ENCODE measurements at places on chromosomes 2 and 18.

DNA sequence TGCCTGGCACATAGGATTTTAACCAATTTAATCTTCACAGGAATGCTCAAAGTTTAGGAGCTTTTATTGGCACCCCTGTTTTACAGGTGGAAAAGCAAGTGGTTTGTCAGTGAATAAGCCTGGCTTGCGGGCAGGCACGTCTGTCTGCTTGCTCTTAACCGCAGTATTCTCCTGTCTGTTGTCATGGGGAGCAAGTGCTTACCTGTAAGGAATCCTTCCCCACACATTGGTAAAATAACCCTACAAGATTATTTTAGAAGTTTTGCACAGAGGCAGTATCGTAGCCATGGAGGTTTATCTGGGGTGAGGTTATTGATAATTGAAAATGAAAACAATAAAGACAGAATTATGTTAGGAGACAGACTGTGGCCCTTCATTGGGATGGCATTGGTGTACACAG lies 174.9 kb downstream of the AGAP1 start:
- no peak for DNase-seq

DNA sequence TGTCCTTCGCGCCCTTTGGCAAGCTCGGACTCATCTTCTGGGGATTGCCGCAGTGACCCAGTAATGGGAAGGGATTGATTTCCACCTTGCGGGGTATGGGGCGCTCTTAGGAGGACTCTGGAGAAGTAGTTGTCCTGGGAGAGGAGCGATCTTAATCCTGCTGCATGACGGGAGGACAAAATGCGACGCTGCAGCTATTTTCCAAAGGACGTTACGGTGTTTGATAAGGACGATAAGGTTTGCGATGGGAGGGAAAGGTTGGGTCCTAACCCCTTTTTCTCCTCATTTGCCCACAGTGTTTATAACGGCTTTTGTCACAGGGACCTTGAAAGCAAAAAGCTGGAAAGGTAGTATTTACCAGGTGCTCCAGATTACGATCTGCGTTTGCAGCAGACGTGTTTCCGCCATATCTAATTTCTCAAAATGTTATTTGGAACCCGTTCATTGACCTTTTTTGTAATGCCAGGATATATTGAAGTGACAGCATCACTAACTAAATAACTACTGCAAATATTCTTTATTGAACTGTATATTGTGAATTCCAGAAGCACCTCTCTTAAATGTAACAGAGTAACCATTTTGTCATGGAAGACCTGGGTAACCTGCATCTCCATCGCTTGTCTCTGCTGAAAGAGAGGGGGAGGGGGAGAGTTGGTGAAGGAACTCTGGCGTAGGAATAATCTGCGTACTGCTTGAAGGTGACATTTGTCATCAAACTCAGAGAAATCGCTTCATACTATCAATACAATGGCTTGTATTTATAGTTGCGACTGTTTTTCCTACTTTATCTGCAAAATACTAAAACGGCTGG lies 590 bp downstream of the MDH1 start:
- no peak for DNase-seq

GRCh38 chr2:240925568-240926515 lies 19.7 kb downstream of the CROCC2 start:
- no peak for DNase-seq

DNA sequence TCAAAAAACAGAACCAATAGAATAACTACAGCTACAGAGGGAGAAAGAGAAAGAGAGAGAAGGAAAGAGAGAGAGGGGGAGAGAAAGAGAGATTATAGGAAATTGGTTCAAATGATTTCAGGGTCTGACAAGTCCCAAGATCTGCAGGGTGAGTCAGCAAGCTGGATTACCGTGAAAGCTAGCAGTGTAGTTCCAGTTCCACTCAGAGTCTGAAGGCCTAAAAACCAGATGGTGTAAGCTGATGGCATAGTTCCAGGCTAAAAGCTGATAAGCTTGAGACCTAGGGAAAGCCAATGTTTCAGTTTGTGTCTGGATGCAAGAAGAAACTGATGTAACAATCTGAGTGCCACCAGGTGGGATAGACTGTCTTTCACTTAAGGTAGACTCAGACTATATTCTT lies 397.7 kb downstream of the TRIB2 start:
- peak; percentile 8 for DNase-seq

GRCh38 chr18:68172842-68173549 lies 541.9 kb downstream of the TMX3 start:
- no peak for DNase-seq

DNA sequence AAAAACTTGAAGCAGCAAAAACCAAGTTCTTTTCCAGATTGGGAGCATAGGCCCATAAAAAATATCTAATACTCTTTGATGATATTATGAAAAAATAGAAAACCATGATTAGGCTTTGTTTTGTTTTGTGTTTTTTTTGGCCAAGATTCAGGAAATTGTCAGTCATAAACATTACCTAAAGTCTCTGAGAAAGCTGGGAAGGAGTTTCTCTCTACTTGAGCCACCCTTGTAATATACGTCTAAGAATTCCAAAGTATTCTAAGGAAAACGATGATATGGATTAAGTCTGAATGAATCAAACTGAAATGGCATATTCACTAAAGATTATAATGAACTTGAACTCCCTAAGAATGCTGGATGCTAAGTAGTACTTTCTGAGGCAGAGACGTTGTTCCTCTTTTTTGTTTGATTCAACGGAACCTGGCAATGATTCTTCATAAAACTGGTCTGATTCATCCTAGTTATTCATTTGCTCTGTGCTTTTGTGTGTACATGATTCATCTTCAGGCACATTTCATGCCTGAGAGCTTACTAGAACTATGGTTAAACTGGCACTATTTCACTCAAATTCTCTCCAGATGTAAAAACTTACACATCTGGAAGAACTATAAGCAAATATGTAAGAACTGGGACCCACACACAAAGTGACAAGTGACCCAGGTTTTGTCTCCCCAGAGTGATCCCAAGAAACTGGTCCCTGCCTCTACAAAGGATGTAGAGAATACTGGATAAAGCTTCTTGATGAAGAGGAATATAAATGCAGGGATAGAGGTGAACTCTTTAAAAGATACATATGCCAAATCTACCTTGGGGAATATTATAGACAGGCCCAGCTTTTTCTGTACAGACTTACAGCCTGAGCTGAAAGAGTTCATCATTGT lies 159.7 kb downstream of the DOCK10 start:
- no peak for DNase-seq

GRCh38 chr2:111057721-111058120 lies 63.0 kb upstream of the BCL2L11 start:
- DNase-seq, result no peak

DNA sequence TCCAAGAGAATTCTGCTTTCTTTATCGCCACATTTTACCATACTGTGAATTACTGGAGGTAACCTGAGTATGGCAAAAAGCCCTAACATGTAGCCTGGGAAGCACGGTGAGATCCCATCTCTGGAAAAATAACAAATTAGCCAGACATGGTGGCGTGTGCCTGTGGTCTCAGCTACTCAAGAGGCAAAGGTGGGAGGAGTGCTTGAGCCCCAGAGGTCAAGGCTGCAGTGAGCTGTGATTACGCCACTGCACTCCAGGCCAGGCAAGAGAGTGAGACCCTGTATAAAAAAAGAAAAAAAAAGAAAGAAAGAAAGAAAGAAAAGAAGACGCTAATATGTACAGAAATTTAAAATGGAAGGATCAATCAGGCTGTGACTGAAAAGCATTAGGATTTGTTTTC lies 57.7 kb upstream of the SESTD1 start:
- DNase-seq, result no peak

DNA sequence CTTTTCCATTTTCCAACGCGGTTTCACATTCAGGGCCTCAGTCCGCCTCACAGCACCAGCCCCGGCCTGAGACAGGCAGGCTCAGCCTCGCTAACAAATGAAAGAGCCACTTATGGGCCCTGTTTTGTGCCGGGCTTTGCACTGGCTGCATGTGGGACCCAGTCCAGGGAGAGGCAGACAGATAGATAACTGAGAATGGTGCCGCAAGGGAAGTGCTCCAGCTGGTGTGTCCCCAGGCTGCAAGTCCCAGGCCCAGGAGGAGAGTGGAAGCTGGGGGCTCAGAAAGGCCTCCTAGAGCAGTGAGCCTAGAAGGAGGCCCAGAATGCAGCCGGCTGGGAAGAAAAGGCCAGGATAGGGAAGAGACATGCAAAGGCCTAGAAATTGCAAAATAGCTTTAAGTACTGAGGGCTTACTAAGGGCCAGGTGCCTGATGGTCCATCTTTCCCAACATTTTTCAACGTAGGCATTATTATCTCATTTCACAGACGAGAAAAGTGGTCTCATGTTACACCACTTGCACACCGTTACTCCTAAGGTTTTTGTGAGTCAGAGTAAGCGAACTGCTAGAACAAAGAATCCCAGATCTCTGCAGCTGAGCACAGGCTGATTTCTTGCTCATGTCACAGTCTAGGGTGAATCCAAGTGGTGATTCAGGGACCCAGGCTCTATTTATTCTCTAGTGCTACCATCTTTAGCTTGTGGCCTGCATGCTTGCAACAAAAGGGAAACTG lies 26.0 kb downstream of the ADRA2B start:
- no peak for DNase-seq

- no peak for DNase-seq
Measured at GRCh38 chr2:192465141-192465540, 270.4 kb upstream of the TMEFF2 start.

DNA sequence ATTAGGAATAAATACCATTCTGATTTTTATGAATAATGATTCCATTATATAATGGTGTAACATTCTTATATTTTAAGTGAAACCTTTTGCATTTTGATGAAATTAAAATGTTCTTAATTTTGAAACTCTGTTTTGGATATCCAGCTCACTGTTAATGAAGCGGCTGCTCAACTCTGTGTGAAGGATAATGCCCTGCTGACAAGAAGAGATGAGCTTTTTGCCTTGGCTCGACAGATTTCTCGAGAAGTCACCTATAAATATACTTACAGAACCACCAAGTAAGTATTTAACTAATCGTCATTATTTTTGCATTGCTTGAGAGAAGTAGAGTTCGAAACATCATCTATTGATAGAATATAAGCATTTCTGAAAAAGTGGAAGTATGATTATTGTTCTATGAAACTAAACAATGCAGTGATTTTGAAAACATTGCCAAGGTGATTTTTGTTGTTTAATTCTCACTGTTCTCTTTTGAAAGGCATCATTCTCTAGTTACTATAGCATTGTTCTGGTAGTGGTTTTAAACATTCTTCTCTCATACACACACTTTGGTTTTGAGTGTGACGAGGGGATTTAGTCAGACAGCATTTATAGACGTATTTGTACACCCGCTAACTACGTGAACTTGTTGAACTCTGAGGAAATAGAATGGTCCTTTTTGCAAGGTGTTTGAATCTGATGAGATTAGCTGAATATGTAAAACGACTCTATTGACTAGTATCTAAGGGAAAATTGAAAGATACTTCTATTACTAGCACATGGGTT lies 21.5 kb downstream of the NAB1 start:
- no peak for DNase-seq

GRCh38 chr2:230905448-230906421 lies 19.3 kb downstream of the GPR55 start:
- DNase-seq, result no peak

DNA sequence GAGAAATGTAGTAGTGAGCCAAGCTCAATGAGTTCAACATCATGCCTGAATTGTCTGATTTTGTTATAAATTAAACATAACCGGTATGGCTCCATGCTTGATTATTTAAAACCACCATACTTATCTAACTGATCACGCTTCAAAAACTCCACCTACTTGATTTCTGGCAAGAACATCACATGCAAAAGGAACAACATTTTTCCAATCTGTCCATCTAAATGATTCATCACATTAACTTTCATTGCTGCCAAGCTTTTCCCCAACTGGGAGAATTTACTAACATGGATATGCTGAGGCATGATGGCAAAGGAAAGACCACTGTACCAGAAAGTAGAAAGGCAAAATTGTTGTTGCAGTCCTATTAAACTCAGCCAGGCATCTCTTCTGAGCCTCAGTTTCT lies 286.8 kb downstream of the TRIB2 start:
- DNase-seq, result no peak

GRCh38 chr2:228867406-228867805 lies 403.7 kb downstream of the PID1 start:
- DNase-seq, result no peak

- peak; percentile 84 for DNase-seq
Measured at GRCh38 chr2:55951533-55951932, 28.0 kb upstream of the EFEMP1 start.

DNA sequence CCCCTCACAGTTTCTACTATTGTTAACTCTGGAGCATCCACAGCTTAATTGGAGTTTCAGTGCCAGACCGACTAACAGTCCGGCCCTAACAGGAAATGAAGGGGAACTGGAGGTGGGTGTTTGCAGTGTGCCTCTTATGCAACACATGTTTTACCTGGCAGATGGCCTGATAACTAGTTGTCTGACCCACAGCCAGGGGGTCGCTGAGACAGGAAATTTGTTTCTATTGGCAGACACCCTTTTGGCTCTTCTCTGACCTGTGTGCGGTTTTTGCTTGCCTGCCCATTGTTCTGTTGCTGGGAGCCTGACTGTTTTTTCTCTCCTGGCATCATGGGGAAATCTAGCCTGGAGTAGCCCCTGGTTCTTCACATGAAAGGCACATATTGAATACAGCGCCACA lies 1329.8 kb downstream of the DSC3 start:
- DNase-seq, result no peak

- DNase-seq, result no peak
Measured at GRCh38 chr2:168928113-168928831, 27.2 kb downstream of the G6PC2 start.

DNA sequence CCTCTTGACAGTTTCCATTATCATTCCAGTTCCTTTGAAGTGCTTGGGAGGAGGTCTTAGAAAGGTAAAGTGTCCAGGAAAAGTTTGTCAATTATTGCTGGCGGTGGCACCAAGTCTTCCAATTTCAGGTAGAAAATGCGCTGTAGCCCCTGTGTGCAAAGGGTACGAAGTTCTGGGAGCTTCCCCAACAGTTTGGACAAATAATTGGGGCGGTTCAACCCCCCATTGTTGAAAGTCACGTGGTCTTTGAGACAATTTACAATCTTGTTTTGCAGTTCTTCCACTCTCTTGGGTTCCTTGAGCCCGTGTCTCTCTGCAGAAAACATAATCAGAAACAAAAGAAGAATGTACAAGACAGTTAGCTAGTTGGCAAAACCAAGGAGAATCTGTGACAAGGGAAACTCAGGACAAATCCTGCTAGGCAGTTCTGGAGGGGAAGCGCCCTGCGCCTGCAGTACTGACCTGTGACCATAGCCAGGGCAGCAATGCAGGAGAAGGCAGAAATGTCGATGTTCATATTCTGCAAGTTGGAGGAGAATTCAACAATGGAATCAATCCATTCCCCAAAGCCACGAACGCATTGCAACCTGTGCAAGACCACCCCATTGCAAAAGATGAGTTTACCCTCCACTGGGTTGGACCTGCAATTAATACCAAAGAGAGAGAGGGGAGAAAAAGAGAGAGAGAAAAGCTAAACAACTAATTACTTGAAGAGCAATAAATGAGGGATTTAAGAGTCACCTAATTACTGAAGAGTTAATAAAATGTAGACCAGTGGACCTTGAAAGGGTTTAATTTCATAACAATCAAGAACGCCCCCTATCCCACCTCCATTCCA lies 6.6 kb downstream of the NR4A2 start:
- no peak for DNase-seq

Measured in NCI-H524 treated with DMSO at 0.1 percent for 48 hours (cell line).